ENCODE measurements at places on chromosomes 12 and 14.
A peak's percentile ranks its signal among the peaks of the same experiment; 100 is the strongest.

GRCh38 chr14:68553311-68553710 lies 239.6 kb downstream of the ZFP36L1 start:
- no peak for DNase-seq
- H3K36me3 ChIP-seq: no peaks in the 10 kb centered on the region
- peak overlapping the region; percentile 7 for H3K27ac ChIP-seq
- H3K4me3 ChIP-seq: no peak overlapping the region
- H3K27me3 ChIP-seq: no peaks in the 10 kb centered on the region

DNA sequence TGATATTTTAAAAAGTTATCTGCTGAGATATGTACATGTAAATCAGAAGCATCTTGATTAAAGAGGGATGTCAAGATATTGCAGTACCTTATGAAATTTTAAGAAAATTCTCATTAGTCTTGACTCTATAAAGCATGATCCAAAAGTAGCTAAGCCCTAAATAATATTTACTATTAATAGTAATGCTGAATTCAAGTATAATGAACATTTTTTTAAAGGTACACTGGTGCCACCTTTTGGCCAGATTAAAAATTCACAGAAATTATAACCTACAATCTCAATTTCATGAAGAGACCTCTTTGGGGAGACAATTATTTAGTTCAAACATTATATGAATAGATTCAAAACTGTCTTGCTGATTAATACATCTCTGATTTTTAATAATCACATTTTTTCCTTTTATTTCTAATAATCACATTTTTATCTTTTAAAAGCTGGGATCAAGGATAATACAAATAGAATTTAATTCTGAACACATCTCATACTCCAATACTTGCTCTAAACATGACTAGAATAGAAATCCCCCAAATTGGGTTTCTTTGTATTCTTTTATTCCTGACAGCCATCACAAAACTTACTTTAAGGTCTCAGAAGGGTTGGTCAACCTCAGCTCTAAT lies 13.4 kb downstream of the AKAP5 start:
- no peak for DNase-seq
- no peaks in the 10 kb centered on the region for H3K4me1 ChIP-seq
- no peaks in the 10 kb centered on the region for H3K27me3 ChIP-seq
- H3K36me3 ChIP-seq: no peaks in the 10 kb centered on the region
- H3K4me3 ChIP-seq: no peak overlapping the region
- no peak overlapping the region for H3K27ac ChIP-seq

DNA sequence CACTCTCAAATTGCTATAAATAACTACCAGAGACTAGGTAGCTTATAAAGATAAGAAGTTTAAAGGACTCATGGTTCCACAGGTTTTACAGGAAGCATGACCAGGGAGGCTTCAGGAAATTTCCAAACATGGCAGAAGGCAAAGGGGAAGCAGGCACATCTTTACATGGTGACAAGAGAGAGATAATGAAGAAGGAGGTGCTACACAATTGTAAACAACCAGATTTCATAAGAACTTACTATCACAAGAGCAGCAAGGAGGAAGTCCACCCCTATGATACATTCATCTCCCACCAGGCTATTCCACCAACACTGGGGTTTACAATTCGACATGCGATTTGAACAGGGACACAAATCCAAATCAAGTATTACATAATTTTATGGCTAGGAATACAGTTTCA lies 257.7 kb downstream of the BTG1 start:
- H3K4me1 ChIP-seq: no peaks in the 10 kb centered on the region
- H3K27ac ChIP-seq: no peak overlapping the region
- no peaks in the 10 kb centered on the region for H3K27me3 ChIP-seq
- no peak overlapping the region for H3K4me3 ChIP-seq
- no peak for DNase-seq
- no peaks in the 10 kb centered on the region for H3K36me3 ChIP-seq

DNA sequence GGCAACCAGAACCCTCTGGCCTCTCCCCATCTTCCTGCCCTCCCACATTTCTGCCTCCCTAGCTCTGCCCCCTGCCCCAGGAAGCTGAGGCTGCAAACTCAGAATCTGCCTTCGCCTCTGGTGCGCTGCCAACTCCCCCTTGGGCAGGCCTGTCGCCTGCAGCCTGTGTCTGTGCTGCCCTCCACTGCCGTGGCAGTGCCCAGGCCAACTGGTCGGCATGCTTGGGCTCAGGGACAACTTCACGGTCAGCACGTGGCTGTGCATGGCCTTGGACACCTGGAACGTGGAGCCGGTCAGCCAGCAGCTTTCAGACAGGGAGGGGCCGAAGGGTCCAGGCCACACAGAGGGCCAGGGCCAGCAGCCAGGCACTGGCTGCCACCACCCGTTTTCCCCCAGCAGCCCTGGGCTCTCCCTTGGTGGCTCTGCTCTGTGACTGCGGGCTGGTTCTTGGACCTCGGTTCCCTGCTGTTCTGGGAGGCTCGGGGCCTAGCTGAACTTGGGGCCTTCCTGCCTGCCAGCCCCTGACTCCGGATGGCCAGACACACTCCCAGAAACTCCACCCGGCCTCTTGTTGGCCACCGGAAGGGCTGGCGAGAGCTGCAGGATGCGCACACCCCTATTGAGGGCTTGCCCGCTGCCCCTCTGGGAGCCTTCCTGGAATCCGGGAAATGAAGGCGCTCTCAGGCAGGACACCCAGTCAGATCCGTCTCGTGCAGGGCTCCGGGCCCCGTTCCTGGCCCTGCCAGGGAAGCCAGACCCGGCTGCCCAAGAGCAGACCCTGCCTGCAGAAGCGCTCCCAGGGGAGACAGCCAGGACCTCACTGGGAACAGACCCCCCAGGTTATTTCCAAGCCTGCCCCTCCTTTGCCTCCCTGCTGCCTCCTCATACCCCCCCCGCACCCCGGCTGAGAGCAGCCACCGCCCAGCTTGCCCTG lies 34.2 kb upstream of the PPP1R13B start:
- no peaks in the 10 kb centered on the region for H3K36me3 ChIP-seq
- DNase-seq: peak; percentile 71
- no peak overlapping the region for H3K4me3 ChIP-seq
